ENCODE measurements at places on chromosomes 7 and 10. TPM values are rescaled to one million over a fixed set of nuclear protein-coding genes. Genes with fewer than 3 reads are reported as not detected.

Gene NUDCD3
- polyA plus RNA-seq, result 97.2 TPM

Gene C10orf105
- 0.21 TPM for polyA plus RNA-seq

Gene BTBD16
- polyA plus RNA-seq, result 0.96 TPM

Gene AMPH
- 16.4 TPM for polyA plus RNA-seq

Gene LEP
- polyA plus RNA-seq, result 0.40 TPM

Gene TAS2R4
- 7.1 TPM for polyA plus RNA-seq

Gene MEPCE
- polyA plus RNA-seq, result 55.0 TPM

Gene CLRN3
- 20.4 TPM for polyA plus RNA-seq

Gene H2BK1
- not detected for polyA plus RNA-seq

Gene PRR15
- polyA plus RNA-seq, result 6.3 TPM

Gene SEMA4G
- 49.8 TPM for polyA plus RNA-seq

Gene VSTM4
- polyA plus RNA-seq, result 12.2 TPM

Gene CDHR1
- 0.65 TPM for polyA plus RNA-seq
